ENCODE measurements at places on chromosomes 5 and 9.

DNA sequence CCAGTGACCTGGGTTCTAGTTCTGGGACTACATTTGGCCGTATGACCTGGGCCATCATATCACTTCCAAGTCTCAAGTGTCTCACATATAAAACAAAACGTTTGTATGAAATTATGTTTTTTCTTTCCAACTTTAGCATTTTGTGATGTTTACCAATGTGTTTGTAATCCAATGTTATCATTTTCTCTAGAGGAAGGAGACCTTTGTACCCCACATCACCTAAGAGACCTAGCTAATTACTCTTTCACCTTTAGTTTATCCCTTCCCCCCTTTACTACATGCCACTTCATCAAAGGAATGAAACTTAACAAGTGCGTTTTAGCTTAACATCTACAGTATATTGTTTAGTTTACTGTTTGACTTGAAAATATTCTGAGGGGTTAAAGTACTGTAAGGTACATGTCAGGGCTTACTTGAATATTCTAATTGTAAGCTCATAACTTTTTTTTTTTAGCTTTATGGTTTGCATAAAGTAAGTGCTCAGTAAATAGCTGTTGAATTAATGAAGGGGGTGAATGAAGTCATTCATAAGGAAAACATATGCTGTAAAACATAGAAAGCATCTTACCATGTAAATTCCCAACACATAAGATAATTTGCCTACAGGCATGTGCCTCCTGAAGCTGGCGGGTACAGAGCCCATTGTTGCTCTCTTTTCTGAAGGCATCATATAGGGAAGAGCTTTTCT lies 2.9 kb downstream of the PIP5K1B start:
- no peak for DNase-seq

- no peak for DNase-seq
These were observed at the start of gene SH3PXD2B for GRCh38 chr5:172454358-172455086. Gene SH3PXD2B, minus strand, starts transcription at chr5:172454525. Its CDS starts 173 bp downstream, at chr5:172454352.

DNA sequence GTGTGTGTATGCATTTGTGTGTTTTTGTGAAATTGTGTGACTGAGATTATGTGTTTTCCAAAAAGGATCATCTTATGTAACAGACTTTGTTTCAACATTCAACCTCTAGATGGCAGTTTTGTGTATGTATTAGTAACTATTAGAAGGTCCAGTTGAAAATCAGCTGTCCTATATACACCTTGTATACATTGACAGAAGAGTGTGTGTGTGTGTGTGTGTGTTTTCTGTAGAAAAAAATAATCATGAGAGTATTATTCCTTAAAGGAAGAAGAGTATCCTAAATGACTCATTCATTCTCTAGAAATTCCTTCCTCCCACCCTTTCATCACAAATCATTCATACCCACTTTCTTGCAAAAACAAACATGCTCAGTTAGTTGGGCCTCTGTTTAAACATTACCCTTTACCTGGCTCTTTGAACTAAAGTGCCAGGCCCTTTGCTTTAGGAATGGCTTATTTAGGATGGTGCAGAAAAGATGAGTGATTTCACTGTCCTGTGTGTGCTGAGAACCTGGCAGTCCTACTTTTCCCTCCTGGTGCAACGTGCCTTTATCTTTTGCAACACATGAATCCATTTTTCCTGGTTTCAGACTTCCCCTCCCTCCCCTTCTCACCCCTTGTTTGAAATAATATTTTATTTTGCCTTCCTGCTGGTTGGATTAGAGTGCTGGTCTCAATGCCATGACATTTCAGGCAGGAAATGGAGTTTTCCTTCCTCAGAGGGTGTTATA lies 152.2 kb downstream of the ARHGAP26 start:
- DNase-seq: no peak

DNA sequence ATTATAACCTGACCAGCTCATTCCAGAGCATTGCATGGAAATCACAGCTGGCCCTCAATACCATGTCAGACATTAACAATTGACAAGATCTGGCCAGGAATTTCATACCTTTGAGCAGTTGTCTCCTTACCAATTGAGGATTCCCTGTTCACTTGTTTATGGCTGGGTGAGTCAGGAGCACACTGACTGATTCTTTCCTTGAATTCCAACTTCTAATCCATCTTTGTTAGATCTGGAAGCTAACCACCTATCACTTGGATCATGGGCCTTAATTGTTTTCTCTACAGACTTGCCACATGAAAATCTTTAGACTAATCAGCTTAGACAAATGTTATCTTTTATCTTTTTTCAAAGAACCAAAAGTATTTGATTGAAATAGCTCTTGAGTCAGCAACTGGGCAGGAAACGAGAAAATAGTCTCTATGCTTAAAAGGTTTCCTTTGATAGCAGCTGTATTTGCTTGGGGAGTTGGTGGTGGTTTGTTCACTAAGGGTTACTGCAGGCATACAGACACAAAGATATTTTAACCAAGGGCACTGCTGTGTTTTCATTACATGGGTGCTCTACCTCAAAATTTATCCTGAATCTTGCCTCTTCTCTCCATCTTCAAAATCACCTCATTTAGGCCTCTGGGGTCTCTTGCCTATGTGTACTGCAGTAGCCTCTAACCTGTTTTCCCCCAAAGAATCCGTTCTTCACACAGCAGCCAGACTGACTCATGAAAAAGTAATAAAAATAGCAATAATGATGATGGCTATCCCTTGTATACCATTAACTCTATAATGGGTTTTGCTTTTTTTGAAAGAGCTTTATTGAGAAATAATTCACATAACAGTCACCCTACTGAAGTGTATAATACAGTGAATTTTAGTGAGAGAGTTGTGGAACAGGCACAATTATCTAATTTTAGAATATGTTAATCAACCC lies 197.0 kb upstream of the NMUR2 start:
- no peak for DNase-seq

GRCh38 chr9:97857606-97858392 lies 4.8 kb downstream of the FOXE1 start:
- no peak for DNase-seq

DNA sequence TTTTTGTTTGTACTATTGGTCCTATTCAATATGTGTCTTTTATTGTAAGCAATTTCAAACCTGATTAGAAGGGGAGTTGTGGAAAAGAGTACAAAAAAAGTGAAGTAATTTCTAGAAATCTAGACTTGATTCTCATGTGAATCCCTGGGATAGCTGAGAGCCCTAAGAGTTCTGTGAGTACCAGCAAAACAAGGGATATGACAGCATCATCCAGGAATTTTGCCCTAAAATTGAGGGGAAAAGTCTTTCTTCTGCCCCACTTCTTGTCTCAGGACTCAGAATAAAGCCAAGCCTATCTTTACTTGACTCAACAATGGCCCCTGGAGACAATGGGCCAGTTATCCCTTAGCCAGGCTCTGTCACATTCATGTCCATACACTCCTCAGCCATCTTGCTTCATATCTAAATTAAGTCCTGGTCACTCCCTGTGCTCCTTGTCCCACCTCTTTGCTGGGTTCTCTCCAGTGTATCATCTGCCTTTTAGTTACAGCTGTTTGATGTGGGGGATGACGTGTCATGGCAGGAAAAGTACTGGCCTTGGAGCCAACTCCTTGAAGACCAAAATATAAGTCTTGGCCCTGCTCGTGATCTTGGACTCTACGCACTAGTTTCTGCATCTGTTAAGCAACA lies 81.2 kb downstream of the ADAMTS12 start:
- DNase-seq: no peak

GRCh38 chr5:62100201-62100600 lies 205.8 kb upstream of the KIF2A start:
- DNase-seq: no peak

GRCh38 chr9:100457517-100457916 lies 15.4 kb upstream of the TMEFF1 start:
- DNase-seq: no peak

GRCh38 chr9:19665146-19665863 lies 123.5 kb downstream of the SLC24A2 start:
- DNase-seq: no peak

GRCh38 chr9:124809211-124809610 lies 32.3 kb downstream of the OLFML2A start:
- DNase-seq: no peak

- DNase-seq: no peak
These were observed 15.5 kb downstream of the FGD3 start for GRCh38 chr9:92962846-92963245.

DNA sequence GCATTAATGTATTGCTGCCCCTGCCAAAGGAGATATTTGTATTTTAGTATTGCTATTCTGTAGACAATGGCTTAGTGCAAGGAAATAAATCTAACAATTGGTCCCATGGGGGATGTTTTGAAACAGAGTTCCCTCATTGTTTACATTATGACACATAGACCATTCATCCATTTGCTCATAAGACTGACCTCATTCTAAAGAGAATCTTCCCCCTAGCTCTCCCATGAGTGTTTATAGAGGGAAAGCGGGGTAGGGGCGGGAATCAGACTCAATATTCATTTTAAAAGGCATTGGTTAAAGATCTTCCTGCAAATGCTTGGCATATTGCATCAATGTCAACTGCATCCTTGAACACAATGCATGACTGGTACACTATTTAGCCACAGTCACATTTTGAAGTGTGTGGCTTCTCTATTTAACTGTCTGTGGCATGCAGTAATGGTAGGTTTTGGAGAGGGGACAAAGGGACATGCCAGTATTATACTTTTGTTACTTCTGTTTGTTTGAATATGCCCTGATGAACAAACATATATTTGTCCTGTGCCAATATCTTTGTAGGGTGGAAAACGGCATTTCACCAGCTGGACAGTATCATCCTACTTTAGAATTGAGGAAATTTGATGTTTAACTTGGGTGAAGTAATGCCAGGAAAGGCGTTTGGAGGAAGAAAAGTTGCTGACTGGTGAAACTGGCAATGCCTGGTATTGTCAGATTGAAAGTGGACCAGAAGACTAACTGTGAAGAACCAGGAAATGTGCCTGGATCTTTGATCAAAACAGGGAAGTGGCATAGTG lies 84.1 kb upstream of the MEGF10 start:
- peak; percentile 89 for DNase-seq

GRCh38 chr9:93929231-93929630 lies 25.9 kb downstream of the BARX1 start:
- DNase-seq: no peak

GRCh38 chr5:73204332-73204731 lies 31.3 kb downstream of the TMEM174 start:
- DNase-seq: no peak

- DNase-seq: no peak
These were observed 12.6 kb downstream of the NR2F1 start for GRCh38 chr5:93595420-93596147.

- no peak for DNase-seq
These were observed 557.8 kb upstream of the TLE4 start for GRCh38 chr9:79013715-79014610.

- DNase-seq: no peak
These were observed 15.2 kb upstream of the TAL2 start for GRCh38 chr9:105646879-105647594.

DNA sequence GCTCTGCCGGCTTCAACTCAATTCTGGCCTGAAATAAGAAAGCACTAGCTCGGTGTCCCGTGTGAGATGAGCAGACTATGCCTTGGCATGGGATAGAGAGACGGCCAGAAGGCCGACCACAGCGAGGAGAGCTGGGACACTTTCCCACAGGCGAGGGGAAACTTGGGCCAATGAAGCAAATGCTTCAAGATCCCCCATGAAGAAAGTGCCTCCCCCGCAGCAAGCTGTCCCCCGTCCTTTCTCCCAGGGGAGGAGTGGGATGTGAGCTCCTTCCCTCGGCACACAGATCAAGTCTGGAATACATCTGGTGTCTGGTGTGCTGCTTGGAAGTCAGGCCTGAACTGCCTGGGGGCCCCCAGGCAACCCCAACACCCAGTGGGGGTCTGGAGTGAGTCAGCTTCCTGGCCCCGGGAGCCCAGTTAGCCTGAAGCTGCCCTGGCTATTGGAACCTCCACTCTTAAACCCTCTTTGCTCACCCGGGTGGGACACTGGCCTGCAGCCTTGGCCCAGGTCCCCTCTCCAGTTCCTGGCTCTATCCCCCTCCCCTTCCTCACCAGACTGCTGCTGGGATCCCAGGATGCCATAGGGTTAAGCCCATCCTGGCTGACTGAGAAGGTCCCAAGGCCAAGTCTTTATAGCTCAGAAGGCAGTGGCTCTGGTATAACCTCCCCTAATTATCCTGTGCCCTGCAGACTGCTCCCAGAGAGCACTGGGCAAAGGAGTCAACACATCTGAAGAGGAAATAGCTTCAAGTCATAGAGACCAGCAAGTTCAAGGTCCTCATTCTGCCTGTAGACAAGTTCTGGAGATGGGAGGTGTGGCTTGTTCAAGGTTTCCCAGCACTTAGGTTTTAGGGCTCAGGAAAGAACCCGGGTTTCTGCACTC lies 205.3 kb downstream of the TTLL11 start:
- no peak for DNase-seq

DNA sequence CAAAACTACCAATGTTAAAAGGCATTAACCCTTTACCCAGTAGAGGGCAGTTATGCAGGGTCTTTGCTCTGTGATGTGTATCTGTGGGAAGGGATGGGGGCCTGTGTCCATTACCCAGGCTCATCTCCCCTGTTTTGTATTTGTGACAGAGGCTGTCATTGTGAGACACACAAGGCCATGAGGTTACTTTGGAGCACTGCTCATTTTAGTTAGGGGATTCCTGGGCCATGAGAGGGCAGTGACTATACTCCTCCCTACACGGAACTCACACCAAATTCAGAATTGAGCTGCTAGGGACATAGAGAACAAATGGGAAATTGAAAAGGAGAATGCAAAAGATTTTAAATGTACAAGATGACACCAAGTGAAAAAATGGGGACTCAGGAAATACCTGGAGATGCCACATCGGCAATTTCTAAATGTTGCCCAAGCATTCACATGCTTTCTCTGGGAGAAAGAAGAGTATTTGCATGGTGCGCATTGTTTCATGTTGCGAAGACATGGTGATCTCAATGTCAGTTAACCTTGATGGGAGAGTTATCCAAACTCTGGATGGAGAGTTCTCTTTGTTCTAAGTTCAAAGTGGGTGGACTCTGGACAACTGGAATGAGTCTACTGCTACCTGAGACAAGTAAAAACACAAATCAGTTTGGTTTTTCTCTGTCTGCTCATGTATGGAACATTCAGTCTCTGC lies 32.5 kb downstream of the C9orf152 start:
- DNase-seq: no peak

GRCh38 chr5:4661836-4662235 lies 478.3 kb upstream of the ADAMTS16 start:
- no peak for DNase-seq

DNA sequence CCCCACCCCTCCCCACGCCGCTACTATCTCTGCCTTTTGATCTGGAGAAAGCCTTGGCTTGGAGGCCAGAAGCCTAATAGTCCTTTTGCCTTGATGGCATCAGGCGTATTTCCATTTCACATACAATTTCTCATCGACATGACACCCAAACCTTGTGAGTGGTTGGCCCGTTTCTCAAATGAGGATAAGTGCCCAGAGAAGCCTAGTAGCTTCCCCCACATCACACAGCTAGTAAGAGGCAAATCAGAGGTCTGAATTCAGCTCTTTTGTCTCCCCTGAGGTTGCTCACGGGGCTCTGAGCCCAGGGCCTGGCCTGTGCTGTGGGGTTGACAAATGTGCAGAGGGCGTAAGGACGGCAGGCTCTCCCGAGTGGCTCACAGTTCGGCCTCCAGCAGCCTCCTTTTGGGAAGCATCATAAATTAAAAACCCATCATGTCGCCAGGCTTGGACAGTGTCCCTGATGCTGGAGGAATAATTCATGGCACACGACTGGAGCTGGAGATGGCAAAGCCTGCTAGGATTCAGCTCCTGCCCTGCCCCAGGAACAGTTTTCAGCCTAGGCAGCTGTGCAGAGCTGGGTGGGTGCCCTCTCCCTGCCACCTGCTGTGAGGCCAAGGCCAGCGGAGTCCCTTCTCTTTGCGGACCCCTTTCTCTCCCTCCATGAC lies 263.8 kb downstream of the NSG2 start:
- DNase-seq: no peak

- DNase-seq: no peak
These were observed 123.7 kb downstream of the PDE4D start for GRCh38 chr5:59769832-59770231.

All from kidney epithelial cell (primary cell).